ENCODE measurements at places on chromosomes 13 and 19.
A peak's percentile ranks its signal among the peaks of the same experiment; 100 is the strongest.

DNA sequence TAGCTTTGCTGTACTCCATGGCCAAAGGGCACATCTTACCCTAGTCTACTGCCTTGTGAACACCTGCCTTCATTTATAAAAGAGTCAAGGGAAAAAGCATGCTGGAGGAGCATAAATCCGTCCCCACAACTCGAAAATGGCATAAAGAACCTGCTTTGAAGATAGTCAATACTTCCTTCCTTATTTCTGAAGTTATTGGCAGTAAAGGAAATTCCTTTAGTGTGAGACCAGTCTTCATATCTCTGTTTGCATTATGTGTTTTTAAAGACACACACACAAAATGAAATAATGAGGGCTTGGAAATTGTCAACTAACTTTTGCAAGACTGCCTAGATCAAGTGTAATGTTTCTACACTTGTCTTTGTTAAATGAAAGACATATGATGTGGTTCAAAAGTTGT lies 408.4 kb downstream of the SPRY2 start:
- DNase-seq, result no peak

DNA sequence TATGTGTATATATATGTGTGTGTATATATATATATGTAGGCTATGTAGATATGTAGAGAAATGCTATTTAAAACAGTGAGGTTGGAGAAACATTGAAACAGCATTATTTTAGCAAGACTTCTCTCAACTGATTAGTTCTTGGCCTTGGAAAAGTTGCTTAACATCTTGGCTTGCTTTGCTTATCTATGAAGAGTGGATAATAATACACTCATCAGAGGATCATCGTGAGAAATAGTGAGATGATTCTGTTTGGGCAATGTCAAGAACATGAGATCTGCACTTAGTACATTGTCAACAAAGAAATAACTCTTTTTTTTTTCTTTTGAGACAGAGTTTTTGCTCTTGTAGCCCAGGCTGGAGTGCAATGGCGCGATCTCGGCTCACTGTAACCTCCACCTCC lies 128.3 kb downstream of the KLF5 start:
- no peak for DNase-seq

GRCh38 chr19:54369082-54369687 lies 4.5 kb upstream of the LAIR1 start:
- DNase-seq, result no peak

DNA sequence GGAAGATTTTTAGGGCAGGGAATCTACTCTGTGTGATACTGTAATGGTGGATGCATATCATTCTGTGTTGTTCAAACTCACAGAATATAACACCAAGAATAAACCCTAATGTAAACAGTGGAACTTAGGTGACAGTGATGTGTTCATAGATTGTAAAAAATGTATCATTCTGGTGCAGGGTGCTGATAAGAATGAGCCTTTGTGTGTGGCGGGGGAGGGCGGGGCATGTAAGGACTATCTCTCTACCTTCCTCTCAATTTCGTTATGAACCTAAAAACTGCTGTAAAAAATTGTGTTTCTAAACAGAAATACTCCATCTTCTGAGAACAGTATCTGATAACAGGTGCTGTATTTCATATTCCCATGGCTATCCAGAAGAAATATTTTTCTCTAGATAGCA lies 35.6 kb downstream of the TNFRSF19 start:
- no peak for DNase-seq

GRCh38 chr13:98405690-98406344 lies 171.1 kb downstream of the STK24 start:
- DNase-seq, result peak; percentile 21

GRCh38 chr19:12187625-12188024 lies 24.7 kb downstream of the ZNF136 start:
- DNase-seq, result no peak

DNA sequence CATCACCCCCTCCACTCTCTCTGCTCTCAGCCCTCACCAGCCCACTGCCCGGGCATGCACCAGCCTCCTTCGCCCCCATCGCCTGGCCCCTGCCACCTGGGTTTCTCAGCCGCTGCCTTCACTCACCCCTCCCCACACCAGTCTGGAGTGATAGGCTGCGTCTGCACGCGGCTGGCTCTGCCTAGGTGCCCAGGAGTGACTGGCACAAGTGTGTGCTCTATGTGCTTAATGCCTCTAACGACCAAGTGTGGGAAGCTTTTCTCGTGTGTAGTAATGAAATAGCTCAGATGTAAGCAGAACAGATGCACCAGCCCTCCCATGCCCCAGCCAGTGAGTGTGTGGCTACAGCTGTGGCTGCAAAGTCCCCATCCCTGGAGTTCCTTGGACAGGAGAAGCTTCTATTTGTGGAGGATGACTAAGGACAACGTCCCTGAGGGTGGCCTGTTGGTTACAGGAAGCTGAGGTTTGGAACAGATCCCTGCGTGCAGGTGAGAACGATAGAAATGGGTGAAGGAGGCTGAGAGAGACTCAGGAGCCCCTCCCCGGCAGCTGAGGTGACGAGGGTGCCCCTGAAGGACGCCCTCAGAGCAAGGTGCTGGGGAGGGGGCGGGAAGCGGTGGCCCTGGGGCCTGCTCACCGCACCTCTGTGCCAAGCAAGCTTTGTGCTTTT lies 35.6 kb downstream of the ATP11A start:
- DNase-seq, result no peak

DNA sequence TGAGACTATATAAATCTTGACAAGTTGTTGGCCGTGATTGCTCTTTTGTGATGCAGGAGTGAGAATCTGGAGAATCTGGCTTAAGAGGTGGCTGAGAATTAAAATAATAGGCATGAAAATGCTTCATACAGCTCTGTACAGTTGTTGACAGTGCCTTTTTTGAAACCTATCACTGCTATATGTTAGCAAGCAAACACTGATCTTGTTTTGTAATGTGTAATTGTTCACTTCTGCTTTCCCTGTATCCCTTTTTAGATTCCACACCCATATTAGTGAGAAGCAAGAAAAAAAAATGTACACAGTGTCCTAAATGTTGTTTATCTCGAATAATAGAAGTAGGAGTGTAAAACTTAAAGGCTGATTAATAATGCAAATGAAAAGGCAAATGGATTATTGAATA lies 31.1 kb downstream of the ITM2B start:
- DNase-seq, result no peak

- no peak for DNase-seq
Measured at GRCh38 chr13:108835083-108835482, 205.7 kb downstream of the MYO16 start.

GRCh38 chr13:46759846-46760245 lies 37.1 kb downstream of the ESD start:
- no peak for DNase-seq

GRCh38 chr13:78977311-78977710 lies 318.4 kb upstream of the OBI1 start:
- peak; percentile 66 for DNase-seq

- DNase-seq, result no peak
Measured at GRCh38 chr13:37505531-37505930, 93.0 kb downstream of the POSTN start.

GRCh38 chr13:114097893-114098688 lies 34.3 kb downstream of the RASA3 start:
- DNase-seq, result no peak

DNA sequence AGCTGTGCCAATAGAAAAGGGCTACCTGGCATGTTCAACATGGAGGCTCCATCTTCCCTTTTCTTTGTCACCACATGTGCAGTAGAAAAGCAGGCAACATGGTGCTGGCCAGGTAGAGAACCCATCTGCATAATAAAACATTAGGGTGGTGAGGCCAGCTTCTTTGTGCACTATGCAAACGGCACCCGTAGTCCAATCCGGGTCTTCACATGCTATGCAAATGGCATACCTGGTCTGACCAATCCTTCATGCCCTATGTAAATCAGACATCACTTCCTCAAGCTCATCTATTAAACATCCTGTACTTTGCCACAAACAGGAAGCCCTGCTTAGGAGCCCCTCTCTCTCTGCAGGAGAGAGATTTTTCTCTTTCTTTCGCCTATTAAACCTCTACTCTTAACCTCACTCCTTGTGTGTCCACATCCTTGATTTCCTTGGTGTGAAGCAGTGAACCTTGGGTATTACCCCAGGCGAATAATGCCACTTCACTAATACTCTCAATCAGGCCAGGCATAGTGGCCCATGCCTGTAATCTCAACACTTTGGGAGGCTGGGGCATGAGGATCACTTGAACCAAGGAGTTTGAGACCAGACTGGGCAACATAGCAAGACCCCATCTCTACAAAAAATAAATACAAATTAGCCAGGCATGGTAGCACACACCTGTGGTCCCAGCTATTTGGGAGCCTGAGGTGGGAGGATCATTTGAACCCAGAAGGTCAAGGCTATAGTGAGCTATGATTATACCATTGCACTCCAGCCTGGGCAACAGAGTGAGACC lies 111.3 kb upstream of the MRI1 start:
- no peak for DNase-seq

- DNase-seq, result no peak
Measured at GRCh38 chr13:27971776-27972477, 2.8 kb upstream of the CDX2 start.

DNA sequence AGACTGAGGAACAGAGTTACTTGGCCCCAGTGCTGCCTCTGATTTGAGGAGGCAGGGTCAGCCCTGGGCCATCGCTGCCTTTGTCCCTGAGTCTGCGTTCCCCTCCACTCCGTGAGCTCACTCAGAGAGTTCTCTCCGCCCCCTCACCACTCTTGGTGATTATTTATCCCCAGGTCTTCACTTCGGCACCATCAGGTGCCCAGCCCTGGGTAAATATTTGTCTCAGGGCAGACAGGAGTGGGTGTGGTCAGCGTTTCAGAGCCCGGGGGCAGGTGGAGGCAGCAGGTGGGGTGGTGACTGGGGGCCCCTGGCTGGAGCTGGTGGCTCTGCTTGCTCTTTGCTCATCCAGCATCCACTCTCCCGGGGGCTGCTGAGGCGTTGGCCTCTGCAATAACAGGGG lies 20.6 kb downstream of the PPP1R37 start:
- DNase-seq, result no peak

DNA sequence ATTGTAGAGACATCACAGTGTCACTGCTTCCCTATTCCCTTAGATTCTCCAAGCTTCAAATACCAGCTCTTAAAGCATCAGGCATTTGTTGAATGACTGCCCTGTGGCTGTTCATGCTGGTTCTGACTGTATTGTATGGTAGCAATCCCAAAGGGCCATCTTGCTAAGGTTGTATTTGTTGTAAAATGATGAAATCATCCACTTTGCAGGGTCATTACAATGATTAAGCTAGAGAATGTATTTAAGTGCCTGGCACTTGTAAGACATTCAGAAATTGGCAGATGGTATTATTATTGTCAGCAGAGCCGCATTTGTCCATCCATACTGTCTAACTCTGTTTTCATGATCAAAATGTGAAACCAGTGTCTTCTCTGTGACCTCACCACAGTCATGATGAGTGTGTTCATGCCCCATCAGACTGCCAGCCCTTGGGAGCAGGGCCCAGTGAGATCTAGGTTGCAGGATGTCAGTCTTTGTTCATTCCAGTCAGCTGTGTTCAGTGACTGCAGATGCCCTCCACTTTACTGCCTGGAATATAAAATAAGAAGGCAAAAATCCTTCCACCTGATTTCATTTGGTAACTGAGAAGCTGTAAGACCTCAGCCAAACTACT lies 86.1 kb downstream of the DHRS12 start:
- DNase-seq, result peak; percentile 30

DNA sequence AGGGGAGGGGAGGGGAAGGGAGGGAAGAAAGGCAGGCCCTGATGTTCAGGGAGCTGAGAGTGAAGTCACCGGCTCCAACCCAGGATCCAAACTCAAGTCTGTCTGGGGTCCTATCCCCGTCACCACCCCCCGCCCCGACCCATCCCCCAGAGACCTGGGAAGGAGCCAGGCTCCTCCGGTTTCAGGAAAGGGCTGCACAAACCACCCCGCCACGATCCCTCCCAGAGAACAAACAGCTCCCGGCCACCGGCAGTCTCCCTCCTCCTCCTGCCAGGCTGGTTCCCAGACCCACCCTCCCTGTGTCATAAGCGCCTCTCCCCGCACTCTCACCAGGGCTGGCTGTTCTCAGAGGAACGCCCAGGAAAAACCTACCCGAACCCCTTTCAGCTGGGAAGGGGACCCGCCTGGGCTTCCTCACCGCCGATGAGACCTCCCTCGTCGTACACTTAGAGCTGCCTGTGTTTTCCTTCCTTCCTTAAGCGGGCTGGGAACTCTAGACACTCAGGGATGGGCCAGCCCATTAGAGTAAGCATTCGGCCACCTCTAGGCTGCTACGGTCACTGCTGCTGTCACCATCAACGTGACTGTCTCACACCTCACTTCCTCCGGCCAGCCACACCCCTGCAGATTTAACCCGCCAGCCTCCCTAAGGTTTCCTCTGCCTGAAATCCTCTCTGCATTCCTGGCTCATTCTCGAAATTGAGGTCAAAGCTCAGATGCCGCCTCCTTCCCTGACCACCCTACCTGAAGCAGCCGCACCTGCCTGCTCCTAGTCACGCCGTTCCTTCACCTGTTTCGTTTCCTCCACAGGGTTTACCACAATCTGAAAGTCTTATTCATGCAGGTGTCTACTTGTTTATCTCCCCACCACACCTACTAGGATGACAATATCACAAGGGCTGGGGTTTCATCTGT lies 6.3 kb upstream of the RDH13 start:
- no peak for DNase-seq

DNA sequence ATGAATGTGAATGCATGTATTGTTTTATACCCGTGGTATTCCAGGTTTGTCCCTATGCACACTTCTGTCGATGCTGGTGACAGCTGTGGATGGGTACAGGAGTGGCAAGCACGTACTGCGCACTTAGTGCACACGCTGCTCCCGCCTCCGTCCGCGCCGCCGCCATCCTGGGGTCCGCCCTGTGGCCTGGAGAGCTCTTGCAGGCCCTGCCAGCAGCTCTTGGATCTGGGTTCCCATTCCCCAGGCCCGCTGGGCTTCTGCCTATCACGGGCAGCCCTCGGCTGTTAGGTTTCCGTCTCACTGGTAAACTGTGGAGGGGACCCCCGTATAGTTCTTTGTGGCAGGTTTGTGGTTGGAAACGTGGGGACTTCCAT lies 4.0 kb downstream of the GNA11 start:
- peak; percentile 53 for DNase-seq

- DNase-seq, result no peak
Measured at GRCh38 chr19:2765376-2765775, 17.7 kb downstream of the SGTA start.

GRCh38 chr19:22814124-22814523 lies 18.0 kb upstream of the ZNF723 start:
- no peak for DNase-seq

DNA sequence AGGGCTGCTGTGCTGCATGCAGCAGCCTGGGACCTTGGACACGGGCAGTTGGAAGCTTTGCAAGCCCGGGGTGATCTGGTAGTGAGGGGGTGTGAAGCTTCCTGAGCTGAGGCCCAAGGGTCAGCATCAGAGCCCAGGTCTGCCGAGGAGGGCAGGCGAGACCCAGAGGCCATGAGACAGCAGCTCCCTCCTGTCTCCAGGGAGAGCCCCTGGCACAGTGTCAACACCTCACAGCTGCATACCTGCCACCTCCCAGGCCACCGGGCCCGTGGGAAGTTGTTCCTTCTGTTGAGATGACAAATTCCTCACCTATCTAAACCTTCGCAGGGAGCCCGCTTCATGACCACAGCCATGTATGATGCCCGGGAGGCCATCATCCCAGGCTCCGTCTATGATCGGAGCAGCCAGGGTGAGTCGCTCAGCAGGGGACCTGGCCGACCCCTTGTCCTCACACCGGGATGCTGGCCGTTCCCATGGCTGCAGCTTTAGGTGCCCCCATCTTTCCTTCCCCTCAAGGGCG lies 32.1 kb downstream of the CERS1 start:
- no peak for DNase-seq

- DNase-seq, result no peak
Measured at GRCh38 chr13:43284162-43284561, 260.8 kb downstream of the DNAJC15 start.

- DNase-seq, result no peak
Measured at GRCh38 chr13:38943231-38943630, 47.4 kb downstream of the STOML3 start.

GRCh38 chr13:77349365-77349764 lies 22.5 kb upstream of the MYCBP2 start:
- DNase-seq, result no peak

Data from G401 (cell line).